ENCODE measurements at places on chromosomes 7 and 10.

DNA sequence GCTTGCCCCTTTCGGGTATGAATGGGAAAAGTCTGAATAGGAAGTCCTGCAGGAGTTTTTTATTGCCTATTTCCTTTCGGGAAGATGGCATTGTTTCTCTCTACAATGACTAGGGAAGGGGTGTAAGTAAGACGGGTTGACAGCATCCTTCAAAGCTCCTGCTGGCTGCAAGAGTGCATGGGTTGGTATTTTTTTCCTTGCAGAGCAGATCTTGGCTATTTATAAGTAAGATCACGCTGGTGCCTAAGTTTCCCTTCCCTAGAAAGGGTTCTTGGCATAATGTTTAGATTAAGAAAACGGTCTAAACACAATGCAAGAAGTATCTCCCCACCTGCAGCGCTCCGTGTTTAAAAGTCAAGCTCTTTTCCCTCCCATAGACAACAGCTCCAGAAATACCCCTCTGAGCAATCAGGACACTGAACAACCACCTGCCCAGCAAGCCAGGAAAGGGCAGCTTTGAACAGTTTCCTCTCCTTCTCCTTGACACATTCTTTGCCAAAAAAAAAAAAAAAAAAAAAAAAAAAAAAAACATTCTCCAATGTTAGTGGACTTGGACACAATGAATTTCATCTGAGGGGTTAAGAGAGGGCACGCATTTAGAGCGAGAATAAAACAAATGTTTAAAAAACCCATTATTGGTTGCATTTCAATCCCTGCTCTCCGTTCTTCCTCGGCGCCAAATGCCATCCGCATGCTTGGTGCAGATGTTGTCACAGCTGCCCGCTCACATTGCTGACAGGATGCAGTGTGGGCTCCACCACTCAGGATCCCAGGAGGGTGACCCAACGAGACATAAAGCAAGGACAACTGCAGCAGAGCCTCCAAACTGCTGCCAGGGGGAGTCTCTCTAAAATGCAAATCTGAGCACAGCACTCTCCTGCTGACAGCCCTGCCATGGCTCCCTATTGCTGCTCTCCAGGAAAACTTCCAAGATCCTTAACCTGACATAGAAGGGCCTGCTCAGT lies 427.4 kb upstream of the MGMT start:
- DNase-seq, result no peak

GRCh38 chr7:116674508-116675173 lies 2.6 kb downstream of the MET start:
- DNase-seq, result no peak

DNA sequence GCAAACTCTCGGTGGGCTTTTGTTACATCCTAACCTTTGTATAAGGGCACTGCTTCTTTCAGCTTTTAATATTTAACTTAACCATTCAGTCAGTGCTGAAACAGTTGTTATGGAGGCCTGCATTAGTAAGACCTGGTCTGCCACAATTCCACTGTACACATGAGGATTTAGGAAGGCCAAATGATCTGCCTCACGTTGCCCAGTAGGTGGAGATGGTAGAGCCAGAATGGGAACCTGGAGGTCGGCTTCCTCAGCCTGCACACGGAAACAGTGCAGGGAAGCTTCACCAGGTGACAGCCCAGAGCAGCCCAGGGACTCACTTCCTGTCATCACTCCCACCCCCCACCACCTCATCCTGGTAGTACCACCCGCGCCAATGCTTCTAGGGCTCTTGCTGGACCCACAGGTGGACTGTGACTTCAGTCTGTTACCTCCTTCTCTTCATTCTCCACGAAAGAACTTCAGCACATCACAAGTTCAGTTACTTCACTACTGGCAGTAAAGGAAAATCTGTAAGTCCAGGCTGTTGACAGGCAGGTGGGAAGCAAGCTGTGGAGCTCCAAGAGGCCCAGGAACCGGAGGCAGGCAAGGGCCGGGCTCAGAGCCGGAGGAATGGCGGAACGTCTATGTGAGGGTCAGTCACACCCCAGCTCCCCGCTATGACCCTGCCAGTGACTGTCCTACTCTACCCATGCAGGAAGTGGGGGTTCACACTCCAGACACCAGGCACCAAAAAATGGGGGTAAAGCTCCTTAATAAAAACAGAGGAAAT lies 480.3 kb upstream of the C7orf33 start:
- no peak for DNase-seq

- DNase-seq, result no peak
These were observed 1.1 kb downstream of the KEL start for GRCh38 chr7:142960955-142961512.
